ENCODE measurements at places on chromosomes 7 and 10. TPM values are rescaled to one million over a fixed set of nuclear protein-coding genes. Genes with fewer than 3 reads are reported as not detected.

SPDYE8 gene
- polyA plus RNA-seq = not detected

DNA sequence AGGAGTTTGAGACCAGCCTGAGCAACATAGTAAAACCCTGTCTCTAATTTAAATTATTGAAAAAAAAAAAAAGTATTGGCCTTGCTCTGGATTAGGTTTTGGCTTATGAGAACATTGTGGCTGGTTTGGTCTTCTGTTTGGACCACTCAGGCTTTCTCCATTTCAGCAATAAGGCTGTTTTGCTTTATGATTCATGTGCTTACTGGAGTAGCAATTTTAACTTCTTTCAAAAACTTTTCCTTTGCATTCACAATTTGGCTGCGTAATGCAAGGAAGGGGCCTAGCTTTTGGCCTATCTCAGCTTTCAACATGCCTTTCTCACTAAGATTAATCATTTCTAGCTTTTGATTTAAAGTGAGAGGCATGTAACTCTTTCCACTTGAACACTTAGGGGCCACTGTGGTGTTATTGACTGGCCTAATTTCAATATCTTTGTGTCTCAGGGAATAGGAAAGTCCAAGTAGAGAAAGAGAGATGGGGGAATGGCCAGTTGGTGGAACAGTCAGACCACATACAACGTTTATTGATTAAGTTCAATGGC is 38.0 kb upstream of the SRPK2 start:
- H3K4me3 ChIP-seq = no peak overlapping the region
- DNase-seq = no peak
- H3K36me3 ChIP-seq = no peaks in the 10 kb centered on the region

- no peaks in the 10 kb centered on the region for H3K4me1 ChIP-seq
- DNase-seq = no peak
- no peak overlapping the region for H3K27ac ChIP-seq
- no peaks in the 10 kb centered on the region for H3K36me3 ChIP-seq
- H3K27me3 ChIP-seq = no peaks in the 10 kb centered on the region
Measured at GRCh38 chr7:6315746-6316145, 43.3 kb upstream of the CYTH3 start.

- DNase-seq = no peak
- H3K4me3 ChIP-seq = no peak overlapping the region
- H3K27me3 ChIP-seq = no peaks in the 10 kb centered on the region
- H3K27ac ChIP-seq = no peak overlapping the region
- no peaks in the 10 kb centered on the region for H3K36me3 ChIP-seq
Measured at GRCh38 chr10:34476608-34477007, 338.5 kb downstream of the PARD3 start.

GRCh38 chr7:157890921-157891401 is 554.2 kb downstream of the DNAJB6 start:
- no peaks in the 10 kb centered on the region for H3K36me3 ChIP-seq
- no peak overlapping the region for H3K4me3 ChIP-seq
- no peak for DNase-seq
- no peak overlapping the region for H3K27ac ChIP-seq
- no peaks in the 10 kb centered on the region for H3K4me1 ChIP-seq
- H3K27me3 ChIP-seq = no peaks in the 10 kb centered on the region

- H3K4me3 ChIP-seq = peak overlapping the region; percentile 85
- peaks cover 34% of the 10 kb centered on the region for H3K27me3 ChIP-seq
- no peak overlapping the region for H3K27ac ChIP-seq
- DNase-seq = peak; percentile 70
- H3K4me1 ChIP-seq = peaks cover 9% of the 10 kb centered on the region
Measured at GRCh38 chr10:29734962-29735627, 100.3 kb upstream of the SVIL start.

DNA sequence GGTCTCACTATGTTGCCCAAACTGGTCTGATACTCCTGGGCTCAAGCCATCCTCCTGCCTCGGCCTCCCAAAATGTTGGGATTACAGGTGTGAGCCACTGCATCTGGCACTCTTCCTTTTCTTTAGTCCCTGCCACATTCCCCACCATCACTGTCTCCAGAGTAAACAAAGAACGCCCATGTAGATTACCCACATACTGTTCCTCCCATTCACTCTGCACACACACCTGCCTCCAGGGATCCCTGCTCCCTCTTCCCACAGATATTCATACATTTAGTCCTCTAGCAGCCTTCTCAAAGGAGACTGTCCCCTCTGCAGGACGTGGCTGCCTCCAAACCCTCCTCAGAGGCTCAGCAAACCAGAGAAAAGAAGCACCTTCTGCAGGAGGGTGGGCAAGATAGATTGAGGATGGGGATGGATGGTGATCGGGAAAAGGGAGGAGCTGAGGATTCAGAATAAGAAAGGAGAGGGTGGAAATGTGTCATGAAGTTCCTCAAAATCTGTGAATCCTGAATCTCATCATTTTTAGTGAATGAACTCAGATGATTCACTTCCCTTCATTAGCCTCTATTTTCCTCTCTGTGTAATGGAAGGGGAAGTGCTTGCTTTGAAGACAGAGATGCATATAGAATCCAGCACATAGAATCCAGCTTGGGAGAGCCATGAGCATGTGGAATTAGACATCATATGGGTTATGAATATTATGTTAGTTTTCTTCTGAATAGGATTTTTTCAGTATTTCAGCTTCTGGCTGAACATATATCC is 5.5 kb upstream of the PLAU start:
- no peak overlapping the region for H3K4me3 ChIP-seq
- no peak for DNase-seq
- H3K36me3 ChIP-seq = no peaks in the 10 kb centered on the region
- no peaks in the 10 kb centered on the region for H3K27me3 ChIP-seq
- H3K4me1 ChIP-seq = peaks cover 13% of the 10 kb centered on the region

All from H1 (cell line).